Stimulated activated CD4-positive, alpha-beta T cell treated with anti-CD3 and anti-CD28 coated beads, Interleukin-4, amount 100 ng/mL, for 1 hour (primary cell): ENCODE measurements at places on chromosomes 16 and 17.

DNA sequence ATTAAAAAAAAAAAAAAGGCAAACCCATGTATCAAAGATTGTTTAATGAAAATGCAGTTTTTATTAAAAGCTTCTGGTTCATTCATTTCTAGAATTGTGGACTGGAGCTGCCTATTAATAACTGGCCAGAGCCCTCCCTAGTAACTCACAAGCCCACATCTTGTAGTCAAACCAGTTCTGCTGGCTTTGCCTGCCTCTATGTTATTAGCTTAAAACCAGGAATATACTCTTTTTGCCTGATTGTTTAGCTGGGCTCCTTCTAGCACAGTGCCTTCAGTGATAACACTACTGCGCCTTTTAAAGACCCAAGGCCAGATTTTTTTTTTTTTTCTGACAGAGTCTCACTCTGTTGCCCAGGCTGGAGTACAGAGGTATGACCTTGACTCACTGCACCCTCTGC, 26.0 kb downstream of the TAC4 start:
- DNase-seq = no peak

GRCh38 chr16:2277466-2278271, 9.7 kb upstream of the RNPS1 start:
- no peak for DNase-seq

DNA sequence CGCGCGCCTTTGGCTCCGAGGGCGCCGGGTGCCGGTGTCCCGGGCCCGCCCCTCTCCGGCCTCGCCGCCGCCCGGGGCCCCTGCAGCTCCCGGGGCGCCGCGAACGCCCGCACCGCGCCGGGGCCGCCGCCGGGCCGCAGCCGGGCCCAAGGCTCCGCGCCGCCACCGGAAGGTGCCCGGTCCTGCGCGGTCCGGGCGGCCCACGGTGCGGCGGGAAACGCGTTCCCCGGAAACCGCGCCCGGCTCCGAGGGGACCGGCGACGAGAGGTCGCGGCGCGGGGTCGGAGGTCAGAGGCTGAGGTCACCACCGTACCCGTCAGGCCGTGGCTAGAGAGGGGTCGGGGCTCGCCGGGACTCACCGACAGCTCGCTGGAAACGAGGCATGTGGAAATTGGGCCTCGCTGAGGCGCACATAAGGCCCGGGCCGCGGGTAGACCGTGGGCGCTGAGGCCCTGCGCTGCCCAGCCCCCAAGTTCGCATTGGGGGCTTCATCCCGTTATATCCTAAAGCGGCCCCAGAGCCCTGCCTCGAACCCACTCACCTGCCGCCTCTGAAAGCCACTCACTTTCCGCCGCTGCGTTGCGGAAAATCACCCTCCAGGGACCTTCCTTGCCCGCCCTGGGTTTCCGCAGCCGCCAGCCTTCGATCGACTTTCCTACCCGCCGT, at the start of gene DUS1L:
DUS1L (minus strand) TSS at position 167 of the 666 bp plus-strand sequence. CDS start 745 bp downstream, outside the sequence.
- DNase-seq = peak; percentile 74

GRCh38 chr16:31333686-31334649, 21.0 kb upstream of the ITGAX start:
- DNase-seq = no peak
